ENCODE measurements at places on chromosomes 2 and 18.

DNA sequence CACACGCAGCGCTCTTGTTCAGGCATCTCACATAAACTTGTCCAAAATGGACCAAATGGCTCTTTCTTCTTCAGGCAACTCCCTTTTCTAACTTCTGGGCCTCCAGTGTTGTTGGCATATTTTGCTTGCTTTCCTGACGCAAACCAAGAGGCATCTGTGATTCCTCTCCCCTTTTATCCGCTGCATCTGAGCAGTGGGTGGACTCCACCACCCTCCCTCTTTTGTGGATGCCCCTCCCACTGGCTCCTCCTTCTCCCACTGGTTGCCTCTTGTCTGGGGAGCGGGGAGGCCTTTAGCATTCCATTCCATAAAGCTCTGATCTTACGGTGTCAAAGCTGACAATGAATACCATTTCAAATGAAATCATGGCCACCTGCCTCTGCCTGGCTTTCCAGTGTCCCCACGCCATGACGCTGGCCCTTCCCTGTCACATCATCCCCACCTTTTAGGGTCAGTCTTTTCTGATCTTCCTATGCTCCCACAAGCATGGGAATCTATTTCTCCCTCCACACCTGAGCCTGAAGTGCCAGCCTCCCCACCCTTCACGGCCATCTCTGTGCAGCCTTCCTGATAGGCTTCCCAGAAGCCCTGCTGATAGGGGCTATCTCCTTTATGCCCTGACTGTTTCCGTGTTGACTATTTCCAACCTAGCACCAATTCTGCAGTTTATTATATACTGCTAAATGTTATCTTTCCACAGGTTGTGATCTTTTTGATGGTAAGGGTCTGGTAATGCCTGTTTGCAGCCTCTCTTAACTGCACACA is 51.5 kb downstream of the RPL37A start:
- no peak for DNase-seq

- no peak for DNase-seq
Observed at GRCh38 chr2:229970406-229970805, 48.1 kb downstream of the FBXO36 start.

DNA sequence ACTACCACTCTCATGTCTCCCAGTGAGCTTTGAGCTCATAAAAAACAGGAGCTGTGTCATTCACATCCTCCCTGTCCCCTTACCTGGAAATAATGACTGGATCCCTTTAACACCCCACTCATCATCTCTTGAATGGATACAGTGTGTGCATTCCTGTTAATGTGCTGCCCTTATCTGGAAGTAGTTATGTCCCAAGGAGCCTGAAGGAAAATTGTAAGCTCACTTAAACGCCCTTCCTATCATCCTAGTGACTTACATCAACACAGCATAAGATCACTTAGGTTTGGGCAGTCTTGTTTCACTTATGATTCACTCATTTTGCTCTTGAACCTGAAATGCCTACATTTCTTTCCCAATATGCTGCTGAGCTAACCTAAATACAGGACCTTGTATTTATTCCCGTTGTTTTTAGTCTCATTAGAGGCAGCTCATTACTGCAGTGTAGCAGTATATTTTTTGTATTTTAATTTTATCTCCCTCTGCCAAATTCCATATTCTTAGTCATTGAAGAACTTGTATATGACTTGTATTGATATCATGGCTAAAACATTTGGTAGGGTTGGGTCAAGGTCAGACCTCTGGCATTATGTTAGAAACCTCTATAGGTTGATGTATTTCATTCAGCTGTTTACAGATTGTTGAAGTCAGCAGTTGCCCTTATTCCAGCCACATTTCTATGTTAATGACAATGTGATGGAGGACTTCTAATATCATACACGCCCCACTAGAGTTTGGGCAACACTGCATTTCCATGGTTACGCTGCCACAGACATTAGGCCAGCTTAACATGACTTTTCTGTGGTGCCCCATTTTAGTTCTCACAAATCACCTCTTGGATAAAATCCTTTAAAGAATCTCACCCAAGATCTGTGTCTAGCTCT is 72.9 kb downstream of the PKP4 start:
- DNase-seq = no peak

- DNase-seq = peak; percentile 70
Observed at GRCh38 chr2:218896501-218897393, 16.1 kb downstream of the WNT10A start.

GRCh38 chr2:159146996-159147666 is 139.4 kb downstream of the WDSUB1 start:
- no peak for DNase-seq

DNA sequence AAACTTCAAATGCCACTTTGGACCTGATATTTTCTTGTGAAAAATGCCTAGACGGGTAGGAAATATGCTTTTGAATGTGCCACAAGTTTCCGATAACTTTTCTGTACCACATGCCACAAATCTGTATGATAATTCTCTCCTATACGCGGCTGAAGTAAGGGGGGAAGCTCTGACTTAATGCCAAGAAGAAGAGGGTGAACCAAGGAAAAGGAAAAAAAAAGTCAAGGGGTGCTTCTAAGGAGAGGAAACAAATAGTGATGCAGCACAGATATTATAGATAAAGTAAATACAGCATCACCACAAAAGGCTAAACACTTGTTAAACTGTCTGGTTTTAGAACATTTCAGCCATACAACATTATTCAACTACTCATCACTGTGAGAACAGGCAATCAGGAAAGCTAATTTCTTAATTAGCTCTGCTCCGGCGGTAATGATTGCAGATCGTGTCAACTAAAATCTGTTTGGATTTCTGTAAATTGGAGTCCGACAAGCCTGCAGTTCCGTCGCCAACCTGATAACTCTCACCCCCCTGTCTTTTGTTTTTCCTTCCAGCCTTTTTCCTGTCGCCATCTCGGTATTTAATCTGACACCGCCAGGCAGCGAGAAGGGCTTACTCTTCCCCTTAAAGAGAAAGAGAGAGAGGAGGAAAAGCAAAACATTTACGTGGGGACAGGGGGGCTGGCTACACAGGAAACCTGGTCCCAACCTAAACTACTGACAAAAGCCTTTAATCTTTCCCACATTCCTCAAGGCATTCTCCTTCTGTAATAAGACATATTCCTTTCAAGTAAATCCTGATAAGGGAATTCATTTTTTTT is 67.5 kb downstream of the ZEB2 start:
- DNase-seq = no peak

GRCh38 chr2:147247749-147248148 is 597.1 kb upstream of the ACVR2A start:
- no peak for DNase-seq

GRCh38 chr2:185821467-185821866 is 82.9 kb downstream of the FSIP2 start:
- DNase-seq = no peak

DNA sequence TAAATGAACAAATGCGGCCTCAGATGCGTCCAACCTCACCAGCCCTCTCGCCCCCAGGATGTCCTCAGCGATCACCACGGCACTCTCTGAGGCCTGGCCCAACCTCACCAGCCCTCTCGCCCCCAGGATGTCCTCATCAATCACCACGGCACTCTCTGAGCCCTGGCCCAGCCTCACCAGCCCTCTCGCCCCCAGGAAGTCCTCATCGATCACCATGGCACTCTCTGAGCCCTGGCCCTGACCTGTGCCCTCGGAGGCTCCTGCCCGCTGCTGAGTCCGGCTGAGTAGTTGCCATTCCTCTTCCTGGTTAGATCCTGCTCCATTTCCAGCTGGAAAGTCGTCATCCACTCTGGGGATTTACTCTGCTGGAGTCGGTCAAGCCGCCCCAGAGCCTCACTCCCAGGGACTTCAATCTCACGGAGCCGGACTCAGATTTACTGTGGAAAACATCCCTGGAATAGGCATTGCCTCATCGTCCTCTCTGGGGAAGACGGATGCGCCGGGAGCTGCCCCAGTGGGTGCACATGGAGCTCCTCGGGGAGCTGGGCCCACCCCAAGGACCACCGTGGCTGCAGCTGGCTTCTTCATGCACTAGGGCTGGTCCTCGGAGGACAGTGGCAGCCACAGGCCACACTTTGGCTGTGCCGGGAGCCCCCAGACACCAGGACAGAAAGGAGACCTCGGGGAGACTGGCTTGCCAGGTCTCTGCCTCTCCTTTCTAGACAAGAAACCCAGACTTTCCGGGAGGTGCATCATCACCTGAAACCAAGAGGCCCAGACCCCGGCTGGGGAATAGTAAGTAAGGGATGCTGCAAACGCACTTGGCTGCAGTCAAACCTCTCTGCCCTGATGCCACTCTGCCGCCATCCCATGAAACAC is 230.6 kb downstream of the EIPR1 start:
- DNase-seq = no peak

GRCh38 chr2:60873381-60873780 is 8.0 kb upstream of the REL start:
- DNase-seq = no peak

DNA sequence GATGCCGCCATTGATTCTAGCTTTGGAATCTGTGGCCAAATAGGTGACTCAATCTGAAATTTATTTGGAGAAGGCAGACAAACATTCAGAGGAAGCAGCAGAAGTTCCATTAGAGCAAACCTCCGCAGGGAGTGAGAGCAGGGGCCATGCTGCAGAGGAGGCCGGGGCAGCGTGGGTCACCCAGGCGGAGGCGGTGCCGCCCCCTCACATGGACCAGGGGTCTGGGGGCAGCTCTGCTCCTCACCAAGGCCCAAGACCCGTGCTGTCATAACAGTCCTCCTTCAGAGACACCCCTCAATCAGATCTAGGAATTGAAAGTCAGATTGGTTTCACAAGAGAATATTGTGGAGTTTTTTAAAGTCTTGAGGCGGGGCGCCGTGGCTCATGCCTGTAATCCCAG is 92.4 kb downstream of the GBX2 start:
- DNase-seq = no peak

DNA sequence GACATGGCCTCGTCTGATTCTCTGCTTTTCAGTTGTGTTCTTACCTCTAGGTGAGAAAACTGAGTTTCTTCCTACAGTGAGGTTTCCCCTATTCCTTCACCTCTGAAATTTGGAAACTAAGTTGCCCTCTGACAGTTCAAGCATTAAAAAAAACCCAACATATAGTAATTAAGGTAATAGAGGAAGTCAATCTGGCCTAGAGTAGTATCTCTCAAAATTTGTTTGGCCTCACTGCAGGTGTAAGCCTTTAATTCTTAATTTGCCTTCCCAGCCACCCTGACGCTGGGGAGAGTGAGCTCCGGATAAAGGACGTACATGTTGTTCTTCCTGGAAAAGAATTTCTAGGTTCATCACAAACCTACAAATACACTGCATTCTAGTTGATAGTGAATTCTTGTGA is 1.4 kb downstream of the CAD start:
- DNase-seq = no peak

DNA sequence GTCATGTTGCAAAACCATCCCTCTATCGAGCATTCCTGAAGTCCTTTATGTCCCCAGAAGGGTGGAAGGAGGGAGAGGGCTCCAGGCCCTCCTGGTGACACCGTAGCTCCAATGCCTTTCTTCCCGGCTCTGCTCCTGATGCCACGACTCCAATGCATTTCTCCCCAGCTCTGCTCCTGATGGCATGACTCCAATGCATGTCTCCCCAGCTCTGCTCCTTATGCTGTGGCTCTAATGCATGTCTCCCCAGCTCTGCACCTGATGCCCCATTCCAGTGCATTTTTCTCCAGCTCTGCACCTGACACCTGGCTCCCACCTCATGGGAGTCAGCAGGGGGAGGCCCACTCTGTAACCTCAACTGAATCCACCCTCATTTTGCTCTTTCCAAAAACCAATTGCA is 153.0 kb upstream of the SALL3 start:
- no peak for DNase-seq

DNA sequence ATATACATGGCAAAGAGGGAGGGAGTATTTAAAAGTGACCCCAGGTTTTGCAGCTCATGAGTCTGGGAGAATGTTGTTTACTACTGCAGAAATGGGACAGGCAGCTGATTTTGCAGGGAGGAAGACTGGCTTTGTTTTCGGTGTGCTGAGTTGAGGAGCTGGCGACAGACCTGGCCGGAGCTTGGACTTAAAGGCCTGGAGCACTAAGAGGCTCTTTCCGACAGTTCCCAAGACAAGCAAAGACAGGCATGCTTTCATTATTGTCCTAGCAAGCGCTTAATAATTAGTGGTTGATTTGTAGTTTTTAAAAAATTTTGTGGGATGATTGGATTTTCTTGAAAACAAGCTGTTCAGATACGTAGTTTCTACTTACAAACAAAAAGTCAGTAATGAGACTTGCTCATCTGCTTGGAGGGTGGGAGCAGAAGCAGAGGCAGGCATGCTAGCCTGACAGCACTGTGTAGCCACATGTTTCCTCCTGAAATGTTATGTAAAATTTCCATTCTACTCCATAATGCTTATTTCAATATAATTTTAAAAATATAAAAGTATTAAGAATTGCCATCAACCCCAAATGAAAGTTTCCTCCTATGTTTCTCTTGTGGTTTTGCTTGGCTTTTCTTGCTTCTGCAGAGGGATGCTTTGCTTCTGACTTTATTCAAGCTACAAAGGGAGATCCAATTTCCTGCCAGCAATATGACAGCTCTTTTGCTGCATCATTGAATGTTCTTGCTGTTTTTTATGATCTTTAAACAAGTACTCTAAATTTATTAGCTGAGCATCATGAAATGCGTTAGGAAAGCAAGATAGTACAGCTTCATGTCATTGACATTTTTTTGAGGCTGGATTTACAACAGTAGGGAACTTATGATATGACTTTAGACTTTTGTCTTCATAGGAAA is 75.8 kb downstream of the PHLPP1 start:
- DNase-seq = no peak

DNA sequence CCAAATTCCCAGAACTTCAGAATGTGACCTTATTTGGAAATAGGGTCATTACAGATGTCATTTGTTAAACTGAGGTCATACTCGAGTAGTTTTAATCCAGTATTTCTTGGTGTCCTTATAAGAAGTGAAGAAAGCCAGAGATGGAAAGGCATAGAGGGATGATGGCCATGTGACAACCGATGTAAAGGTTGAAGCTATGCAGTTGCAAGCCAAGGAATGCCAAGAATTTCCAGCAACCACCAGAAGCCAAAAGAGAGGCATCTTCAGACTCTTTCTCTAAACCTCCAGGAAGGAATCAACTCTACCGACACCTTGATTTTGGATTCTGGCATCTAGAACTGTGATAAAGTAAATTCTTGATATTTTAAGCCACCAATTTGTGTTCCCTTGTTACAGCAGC is 242.2 kb downstream of the CDH20 start:
- DNase-seq = no peak

DNA sequence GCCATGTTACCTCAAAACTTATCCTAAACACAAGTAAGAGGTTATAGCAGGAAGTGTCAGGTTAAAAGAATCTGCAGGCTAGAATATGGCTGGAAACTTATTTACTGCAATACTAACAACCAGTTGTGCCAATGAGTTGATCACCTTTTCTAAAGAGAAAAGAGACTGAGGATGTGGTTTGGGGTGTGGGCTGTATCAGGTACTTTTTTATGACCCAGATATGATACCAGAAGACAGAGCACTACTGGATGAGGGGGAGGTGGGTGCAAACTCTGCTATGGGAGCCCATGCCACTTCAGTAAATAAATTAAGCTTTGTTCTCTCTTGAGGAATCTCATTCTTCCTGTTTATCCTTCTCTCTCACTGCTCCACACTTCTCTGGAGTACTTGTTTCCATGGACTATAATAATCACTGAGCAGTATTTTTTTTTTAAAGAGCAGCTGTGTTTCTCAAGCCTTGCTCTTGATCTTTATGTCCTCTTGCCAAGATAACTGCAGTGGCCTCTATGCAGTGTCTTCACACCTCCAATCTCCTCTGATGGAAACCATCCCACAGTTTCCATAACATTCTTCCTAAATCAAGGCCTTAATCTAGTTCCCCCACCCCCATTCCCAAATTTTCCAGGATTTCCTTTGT is 51.2 kb upstream of the NOSTRIN start:
- no peak for DNase-seq

GRCh38 chr2:236581546-236581945 is 11.9 kb downstream of the ACKR3 start:
- DNase-seq = no peak

- DNase-seq = no peak
Observed at GRCh38 chr2:177633111-177633510, 240.5 kb downstream of the AGPS start.

Measured in stimulated activated CD4-positive, alpha-beta T cell treated with anti-CD3 and anti-CD28 coated beads, Interleukin-1b, Interleukin-23, amount 100 ng/mL, for 1 hour (primary cell).